Neuronal stem cell (in vitro differentiated cells): ENCODE measurements at places on chromosomes 4 and X.

DNA sequence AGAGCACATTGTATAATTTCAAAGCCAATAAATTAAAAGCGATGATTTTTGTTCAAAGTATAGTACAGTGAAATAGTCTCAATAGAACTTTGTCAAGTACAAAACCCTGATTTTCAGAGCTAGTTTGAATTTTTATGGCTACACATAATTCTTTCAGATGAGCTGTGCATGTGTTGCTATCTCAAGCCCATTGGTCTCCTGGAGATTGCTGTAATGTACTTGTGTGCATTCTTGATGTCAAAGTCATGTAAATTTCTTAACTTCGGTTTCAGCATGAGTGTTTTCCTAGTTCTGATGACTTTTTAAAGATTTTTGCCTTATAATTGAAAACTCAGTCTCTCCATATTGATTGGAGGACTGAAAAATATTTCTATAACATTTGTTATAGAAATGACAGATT lies 200.8 kb downstream of the CEP135 start:
- no peaks in the 10 kb centered on the region for H3K36me3 ChIP-seq
- DNase-seq, result no peak
- H3K27ac ChIP-seq, result no peak overlapping the region
- no peak overlapping the region for H3K4me3 ChIP-seq

GRCh38 chr4:23373261-23373660 lies 516.6 kb downstream of the PPARGC1A start:
- no peaks in the 10 kb centered on the region for H3K27me3 ChIP-seq
- no peaks in the 10 kb centered on the region for H3K36me3 ChIP-seq
- no peak overlapping the region for H3K4me3 ChIP-seq
- H3K4me1 ChIP-seq, result peaks cover 14% of the 10 kb centered on the region
- DNase-seq, result no peak

DNA sequence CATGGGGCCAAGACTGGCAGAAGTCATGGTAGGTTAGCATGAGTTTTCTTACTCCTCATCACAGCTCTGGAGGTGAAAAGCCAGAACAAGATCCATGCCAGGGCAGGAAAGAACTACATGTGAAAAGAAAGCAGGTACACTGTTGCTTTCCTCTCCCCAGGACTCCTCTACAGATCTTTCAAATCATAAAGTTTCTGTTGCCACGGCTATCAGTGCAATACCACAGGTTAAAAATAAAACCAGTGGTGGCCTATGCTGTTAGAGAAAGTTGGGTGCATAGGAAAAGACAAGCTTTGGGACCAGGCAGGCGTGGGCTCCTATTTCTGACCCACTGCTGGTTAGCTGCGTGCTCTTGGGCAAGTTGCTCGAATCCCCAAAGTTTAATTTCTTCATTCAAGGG lies 81.4 kb downstream of the SH3RF1 start:
- H3K36me3 ChIP-seq, result no peaks in the 10 kb centered on the region
- no peaks in the 10 kb centered on the region for H3K27me3 ChIP-seq
- no peak for DNase-seq
- no peak overlapping the region for H3K4me3 ChIP-seq
- H3K4me1 ChIP-seq, result peaks cover 13% of the 10 kb centered on the region

DNA sequence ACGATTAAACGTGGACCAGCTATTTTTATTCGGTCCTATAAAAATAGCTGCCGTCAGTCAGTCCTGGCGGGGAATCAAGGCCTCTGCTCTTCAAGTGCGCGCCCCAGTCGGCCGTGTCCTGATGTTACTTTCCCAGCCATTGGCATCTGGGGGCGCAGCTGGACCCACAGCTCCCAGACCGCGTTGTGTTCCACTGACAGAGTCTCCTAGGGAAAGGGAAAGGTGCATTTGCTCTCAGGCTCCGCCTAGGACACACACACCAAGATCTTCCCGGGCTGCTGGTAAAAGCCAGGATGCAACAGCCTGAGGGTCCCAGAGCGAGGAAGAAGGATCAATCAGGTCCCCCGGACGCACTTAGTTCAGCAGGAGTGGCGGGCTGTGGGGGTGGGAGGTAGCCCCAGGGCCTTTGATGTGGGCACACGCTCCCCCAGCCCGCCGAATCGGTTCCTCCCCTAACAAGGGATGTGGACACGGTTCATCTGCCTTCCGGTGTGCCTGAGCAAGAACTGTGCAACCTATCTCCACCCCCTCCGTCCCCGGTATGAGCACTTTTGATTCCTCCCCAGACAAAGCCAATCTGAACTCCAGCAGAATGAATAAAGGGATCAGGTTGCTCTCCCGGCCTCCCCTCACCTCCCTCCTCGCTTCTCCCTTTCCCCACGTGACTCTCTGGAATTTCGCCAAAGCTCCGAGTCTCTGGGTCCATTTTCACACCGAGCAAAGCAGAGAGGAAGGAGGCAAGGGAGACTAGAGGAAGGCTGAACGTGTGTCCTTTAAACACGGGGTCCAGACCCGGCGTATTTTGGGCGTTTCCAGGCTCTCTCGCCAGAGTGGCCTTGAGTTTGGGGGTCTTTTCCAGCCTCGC lies 626 bp upstream of the FRAS1 start:
- DNase-seq, result peak; percentile 89
- peaks cover 11% of the 10 kb centered on the region for H3K27me3 ChIP-seq
- H3K4me3 ChIP-seq, result peak overlapping the region; percentile 88
- peak overlapping the region; percentile 96 for H3K27ac ChIP-seq
- peaks cover 3% of the 10 kb centered on the region for H3K4me1 ChIP-seq

DNA sequence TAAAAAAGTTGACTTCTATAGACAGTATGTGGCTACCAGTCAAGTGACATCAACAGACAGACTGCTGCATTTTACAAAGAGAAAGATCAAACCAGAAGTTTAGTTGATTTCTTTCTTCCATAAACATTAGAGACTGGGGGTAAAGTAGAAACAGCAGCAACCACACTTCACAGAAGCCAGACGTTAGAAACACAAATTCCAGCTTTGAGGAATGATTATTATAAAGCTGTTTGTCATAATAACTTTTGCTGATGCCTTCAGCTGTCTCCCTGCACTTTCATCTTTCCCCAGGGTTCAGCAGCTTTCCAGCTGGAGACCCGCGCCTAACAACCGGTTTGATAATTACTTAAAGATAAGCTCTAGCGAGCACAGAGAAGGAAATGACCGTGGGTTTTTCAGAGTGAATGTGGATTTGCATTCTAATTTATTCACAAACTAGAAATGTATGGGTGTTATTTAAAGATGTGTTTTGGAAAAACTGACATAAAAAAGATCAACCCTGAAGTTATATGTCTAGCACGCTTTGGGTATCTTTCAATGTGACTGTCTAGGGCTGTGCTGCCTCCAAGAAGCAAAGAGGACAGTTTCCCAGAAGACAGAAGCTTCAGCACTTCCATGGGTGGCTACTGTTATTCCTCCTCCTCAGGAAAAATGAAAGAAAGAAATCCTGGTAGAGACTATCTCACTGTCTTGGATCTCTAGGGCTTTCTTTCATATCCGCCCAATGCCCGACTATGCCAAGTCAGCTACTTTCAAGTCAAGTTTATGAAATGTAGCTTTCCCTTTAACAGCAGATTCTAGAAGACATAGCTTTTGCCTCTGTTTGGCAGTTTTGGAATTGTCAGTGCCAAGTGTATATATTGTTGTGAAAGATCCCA lies 15.0 kb upstream of the ENAM start:
- no peak overlapping the region for H3K27ac ChIP-seq
- H3K4me1 ChIP-seq, result no peaks in the 10 kb centered on the region
- no peaks in the 10 kb centered on the region for H3K36me3 ChIP-seq
- H3K4me3 ChIP-seq, result no peak overlapping the region
- DNase-seq, result no peak
- H3K27me3 ChIP-seq, result no peaks in the 10 kb centered on the region

- H3K27ac ChIP-seq, result no peak overlapping the region
- H3K36me3 ChIP-seq, result no peaks in the 10 kb centered on the region
- H3K4me1 ChIP-seq, result peaks cover 3% of the 10 kb centered on the region
- H3K27me3 ChIP-seq, result no peaks in the 10 kb centered on the region
Observed at GRCh38 chrX:11103751-11104150, 7.4 kb upstream of the HCCS start.

GRCh38 chrX:47145395-47146120 lies 537 bp downstream of the RBM10 start:
- H3K4me1 ChIP-seq, result peaks cover 4% of the 10 kb centered on the region
- H3K27me3 ChIP-seq, result no peaks in the 10 kb centered on the region
- peak overlapping the region; percentile 90 for H3K27ac ChIP-seq
- peaks cover 48% of the 10 kb centered on the region for H3K36me3 ChIP-seq

GRCh38 chr4:48255072-48255958 lies 14.3 kb downstream of the TEC start:
- no peak overlapping the region for H3K27ac ChIP-seq
- no peaks in the 10 kb centered on the region for H3K36me3 ChIP-seq
- DNase-seq, result no peak
- H3K4me3 ChIP-seq, result no peak overlapping the region
- no peaks in the 10 kb centered on the region for H3K27me3 ChIP-seq
- H3K4me1 ChIP-seq, result no peaks in the 10 kb centered on the region

DNA sequence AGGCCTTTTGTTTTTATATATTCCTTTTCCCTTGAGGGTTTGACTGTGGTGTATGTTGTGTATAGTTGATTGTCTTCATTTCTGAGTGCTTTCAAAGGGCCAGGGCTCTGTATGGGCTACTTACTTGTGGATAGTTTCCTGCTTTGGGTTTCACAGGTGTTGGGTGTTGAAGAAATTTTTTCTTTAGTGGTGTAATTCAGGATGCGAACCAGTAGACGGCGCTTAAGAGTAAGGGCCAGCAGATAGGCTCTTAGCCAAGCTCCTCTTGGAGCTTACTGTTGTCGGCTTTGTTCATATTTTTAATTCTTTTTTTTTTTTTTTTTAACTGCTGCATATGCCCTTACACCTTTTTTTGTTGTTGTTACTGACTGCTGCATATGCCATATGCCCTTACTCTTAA lies 276.3 kb upstream of the GALNT7 start:
- no peaks in the 10 kb centered on the region for H3K27me3 ChIP-seq
- no peaks in the 10 kb centered on the region for H3K36me3 ChIP-seq
- H3K4me1 ChIP-seq, result no peaks in the 10 kb centered on the region
- no peak for DNase-seq
- no peak overlapping the region for H3K27ac ChIP-seq

DNA sequence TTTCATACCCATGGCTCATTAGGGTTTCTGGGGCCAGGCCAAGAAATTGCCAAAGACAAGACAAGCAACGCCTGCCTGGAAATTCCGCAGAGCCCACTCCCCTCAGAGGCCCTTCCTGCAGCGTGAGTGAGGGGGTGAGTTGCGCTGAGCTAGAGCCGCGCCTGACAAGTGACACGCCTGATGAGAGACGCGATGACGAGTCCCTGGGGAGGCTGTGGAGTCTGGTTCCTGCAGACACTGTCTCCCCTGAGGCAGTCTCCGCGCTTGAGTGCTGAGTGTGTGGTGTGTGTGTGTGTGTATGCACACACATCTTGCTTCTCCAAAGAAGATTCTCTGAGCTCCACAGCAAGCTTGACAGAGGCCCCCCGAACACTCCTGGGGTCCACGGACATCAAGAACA lies 269.8 kb downstream of the BCOR start:
- H3K4me3 ChIP-seq, result no peak overlapping the region
- H3K27ac ChIP-seq, result no peak overlapping the region
- no peaks in the 10 kb centered on the region for H3K4me1 ChIP-seq
- no peak for DNase-seq

GRCh38 chr4:41734371-41734770 lies 14.2 kb downstream of the PHOX2B start:
- H3K4me1 ChIP-seq, result no peaks in the 10 kb centered on the region
- DNase-seq, result no peak
- H3K36me3 ChIP-seq, result no peaks in the 10 kb centered on the region
- H3K27me3 ChIP-seq, result no peaks in the 10 kb centered on the region
- no peak overlapping the region for H3K4me3 ChIP-seq

GRCh38 chr4:7873881-7874280 lies 65.8 kb downstream of the AFAP1 start:
- no peaks in the 10 kb centered on the region for H3K27me3 ChIP-seq
- peaks cover 3% of the 10 kb centered on the region for H3K36me3 ChIP-seq
- peaks cover 5% of the 10 kb centered on the region for H3K4me1 ChIP-seq
- DNase-seq, result no peak

DNA sequence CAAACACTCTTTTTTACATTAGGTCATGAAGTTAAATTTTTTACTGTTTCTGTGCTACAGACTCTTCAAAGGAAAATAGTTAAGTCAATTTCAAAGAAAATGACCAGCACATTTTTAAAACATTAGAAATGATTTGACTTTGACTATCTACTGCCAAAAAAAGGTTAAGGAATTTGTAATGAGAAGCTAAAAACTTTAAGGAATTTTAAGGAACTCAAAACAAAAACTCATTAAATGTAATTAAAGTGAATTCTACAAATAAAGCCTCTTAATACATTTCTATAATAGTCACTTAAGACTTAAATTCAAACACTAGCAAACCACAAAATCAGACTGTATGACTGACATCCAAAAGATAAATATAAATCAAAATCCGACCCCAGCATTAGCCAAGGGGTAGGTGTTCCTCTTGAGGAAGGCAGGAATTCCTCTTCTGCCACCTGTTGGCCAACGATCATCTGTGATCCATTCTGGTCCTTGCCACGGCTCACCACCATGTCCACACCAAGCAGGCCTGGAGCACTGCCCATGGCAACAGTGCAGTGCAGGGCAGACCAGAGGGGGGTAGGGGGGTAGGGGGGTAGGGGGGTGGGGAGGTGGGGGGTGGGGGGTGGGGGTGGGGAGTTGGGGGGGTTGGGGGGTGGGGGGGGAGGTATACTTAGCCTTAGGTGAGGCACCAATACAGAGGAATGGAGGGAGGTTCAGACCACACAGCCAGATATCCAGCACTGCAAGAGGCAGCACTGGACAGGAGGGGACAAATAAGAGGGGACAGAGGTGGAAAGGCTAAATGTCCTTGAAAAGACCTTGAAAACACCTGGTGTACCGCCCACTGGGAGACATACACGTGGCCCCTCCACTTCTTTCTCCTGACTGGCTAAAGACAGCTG lies 287.4 kb downstream of the CHIC1 start:
- no peak overlapping the region for H3K27ac ChIP-seq
- peaks cover 48% of the 10 kb centered on the region for H3K36me3 ChIP-seq
- H3K4me1 ChIP-seq, result no peaks in the 10 kb centered on the region
- no peak for DNase-seq
- peak overlapping the region; percentile 70 for H3K4me3 ChIP-seq
- no peaks in the 10 kb centered on the region for H3K27me3 ChIP-seq

- DNase-seq, result no peak
- no peaks in the 10 kb centered on the region for H3K36me3 ChIP-seq
- H3K4me3 ChIP-seq, result no peak overlapping the region
- H3K27ac ChIP-seq, result no peak overlapping the region
- no peaks in the 10 kb centered on the region for H3K4me1 ChIP-seq
Observed at GRCh38 chr4:5184606-5185005, 133.3 kb downstream of the STK32B start.

DNA sequence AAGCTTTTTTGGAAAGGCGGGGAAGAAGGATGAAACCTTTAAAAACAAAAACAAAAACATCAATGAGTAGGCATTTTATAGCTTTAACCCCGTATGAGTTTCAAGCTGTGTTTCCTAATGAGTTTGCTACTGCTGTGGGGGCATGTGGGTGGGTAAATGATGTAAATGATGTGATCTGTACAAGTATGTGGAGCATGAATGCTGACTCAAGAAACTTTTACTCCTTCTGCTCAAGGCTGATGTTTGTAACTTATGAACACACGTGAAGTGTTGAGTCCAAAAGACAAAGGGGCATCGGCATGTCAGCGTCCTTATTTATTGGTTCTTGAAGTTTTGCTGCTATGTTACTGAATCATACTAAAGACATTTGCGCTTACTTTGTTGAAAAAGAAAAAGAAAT lies 76.9 kb downstream of the CLCN4 start:
- H3K4me3 ChIP-seq, result no peak overlapping the region
- no peak for DNase-seq
- H3K36me3 ChIP-seq, result no peaks in the 10 kb centered on the region
- no peaks in the 10 kb centered on the region for H3K27me3 ChIP-seq
- no peaks in the 10 kb centered on the region for H3K4me1 ChIP-seq
